ENCODE measurements at places on chromosomes 13 and 19.

DNA sequence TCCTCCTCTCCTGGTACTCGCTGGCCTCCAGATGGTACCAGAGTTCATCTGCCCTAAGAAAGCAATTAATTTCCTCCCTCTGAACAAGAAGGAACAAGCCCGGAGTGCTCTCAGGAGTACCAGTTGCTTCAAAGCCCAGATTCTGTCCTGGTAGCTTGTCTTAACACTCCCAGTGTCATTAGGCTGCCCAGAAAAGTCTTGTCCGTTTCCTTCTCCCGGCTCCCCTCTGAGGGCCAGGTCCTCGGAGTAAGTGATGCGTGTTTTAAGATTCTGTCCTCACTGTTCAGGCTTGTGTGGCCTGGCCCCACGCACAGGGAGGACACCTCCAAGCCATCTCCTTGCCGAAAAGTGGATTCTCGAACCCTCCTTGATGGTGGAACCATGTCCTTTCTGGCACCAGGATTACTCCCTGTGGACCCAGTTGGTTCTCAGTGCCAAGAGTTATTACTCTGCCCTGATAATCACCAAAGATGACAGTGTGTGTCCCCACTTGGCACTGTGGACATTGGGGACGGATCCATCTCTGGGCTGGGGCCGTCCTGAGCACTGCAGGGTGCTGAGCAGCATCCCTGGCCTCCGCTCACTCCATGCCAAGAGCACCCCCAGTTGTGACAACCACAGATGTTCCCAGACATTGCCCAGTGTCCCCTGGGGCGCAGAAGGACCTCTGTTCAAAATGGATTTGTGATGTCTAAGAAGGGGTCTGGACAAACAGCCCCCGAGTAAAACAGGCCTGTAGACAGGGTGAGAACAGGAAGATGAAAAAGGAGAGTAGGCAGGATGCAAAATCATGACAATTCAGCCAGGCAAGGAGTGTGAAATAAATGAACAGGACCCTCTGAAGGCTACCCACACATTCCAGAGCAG, 52.4 kb downstream of the RFX2 start:
- DNase-seq = no peak

DNA sequence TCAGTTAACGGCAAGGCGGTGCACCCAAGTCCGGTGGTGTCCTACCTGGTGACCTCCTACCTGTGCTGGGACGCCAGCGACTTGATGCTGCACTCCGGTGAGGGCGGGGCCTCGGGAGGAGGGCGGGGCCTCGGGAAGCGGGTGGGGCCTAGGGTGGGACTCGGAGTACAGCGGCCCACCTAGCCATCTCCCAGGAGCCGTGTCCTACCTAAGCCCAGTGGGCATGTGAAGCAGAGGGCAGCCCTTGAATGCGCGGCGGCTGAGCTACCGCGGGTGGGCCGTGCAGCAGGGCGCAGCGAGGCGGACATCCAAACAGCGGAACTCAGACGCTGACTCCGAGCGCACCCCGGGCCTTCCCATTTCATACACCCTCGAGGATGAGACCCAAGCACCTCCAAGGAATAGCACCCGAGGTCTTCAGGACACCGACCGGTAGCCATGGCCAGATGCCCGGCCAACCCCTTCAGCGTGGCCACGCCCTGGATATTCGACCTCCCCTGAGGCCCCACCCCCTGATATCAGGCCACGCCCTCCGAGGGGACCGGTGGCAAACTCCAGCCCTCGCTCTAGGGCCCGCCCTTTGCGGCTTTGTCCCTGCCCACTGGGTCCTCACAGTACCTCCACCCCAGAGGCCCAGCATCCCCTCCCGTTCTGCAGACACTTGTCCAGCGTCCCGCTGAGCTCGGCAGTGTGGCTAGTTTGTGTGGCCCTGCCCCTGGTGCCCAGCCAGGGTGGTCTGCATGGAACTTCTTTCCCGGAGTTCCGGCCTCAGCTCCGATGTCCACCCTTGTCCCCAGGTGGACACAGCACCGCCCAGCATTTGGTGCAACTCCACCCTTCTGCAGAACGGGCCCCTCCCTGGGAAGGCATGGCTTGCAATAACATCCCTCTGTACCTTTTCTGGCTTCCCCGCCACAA, 5.4 kb downstream of the KLK1 start:
- no peak for DNase-seq

DNA sequence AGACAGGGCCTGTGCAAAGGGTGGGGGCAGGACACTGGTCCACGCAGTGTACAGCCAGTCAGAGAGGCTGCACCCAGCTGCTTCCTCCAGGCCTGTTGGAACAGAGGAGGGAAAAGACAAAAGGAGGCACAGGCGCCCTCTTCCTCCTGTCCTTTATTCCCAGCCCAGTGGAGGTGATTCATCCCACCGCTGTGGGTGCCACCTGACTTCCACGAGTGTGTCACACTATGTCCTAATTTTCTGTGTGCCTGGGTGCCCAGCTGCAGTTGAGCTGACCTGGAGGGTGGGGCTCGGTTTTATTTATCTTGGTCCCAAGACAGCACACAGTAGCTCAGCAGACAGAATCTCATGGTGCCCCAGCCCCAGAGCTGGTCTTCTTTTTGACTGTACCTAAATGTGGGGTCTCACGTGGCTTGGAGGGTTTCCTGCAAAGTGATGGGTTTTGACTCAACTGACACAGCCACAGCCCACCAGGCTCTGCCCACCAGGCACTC, 9.0 kb downstream of the EPS15L1 start:
- DNase-seq = no peak

DNA sequence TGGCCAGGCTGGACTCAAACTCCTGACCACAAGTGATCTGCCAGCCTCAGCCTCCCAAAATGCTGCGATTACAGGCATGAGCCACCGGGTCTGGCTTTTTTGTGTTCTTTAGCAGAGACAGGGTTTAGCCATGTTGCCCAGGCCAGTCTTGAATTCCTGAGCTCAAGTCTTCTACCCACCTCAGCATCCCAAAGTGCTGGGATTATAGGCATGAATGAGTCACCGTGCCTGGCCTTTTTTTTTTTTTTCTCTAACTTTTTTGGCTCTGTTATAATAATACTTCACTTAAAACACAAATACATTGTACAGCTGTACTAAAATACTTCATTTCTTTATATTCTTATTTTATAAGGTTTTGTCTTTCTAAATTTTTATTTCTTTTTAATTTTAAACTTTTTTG, 599.5 kb upstream of the PCDH9 start:
- no peak for DNase-seq

- DNase-seq = no peak
These were observed 133.8 kb downstream of the CRYL1 start for GRCh38 chr13:20391597-20392452.

- no peak for DNase-seq
These were observed 164.5 kb downstream of the RGCC start for GRCh38 chr13:41621716-41622431.

DNA sequence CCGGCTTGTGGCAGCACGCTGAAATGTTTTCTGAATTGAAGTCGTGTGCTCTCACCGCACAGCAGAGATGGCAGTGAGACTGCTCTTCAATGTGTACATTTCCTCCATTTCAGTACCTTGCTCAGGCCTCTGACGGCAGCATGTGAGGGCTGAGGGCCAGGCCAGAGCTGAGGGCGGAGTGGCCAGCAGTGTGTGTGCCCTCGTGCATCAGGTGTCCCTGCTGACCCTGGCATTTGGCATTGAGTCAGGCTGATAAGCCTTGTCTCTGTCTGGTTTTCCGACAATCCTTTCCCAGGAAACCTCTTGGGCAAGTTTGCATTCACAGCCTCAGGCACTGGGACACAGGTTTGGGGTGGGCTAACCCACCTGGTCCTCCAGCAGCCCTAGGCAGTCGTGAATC, 62.3 kb downstream of the EFNB2 start:
- DNase-seq = no peak

DNA sequence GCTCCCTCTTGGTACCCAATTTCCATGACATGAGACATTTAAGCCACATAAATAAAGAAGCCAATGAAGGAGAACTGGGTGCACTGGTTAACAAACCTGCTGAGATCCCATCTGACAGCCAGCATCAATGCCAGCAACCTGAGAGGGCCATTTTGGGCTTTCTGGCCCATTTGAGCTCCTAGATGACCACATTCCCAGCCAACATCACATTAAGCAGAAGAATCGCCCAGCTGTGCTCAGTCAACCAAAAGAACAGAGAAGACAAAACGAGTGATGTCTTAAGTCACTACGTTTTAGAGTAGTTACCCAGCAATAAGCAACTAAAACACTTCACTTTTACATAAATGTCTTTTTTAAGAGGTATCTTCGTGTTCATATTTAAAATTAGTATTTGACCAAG, 21.9 kb downstream of the LCP1 start:
- DNase-seq = no peak

- DNase-seq = no peak
These were observed 20.0 kb downstream of the YIPF2 start for GRCh38 chr19:10908380-10908960.
